ENCODE measurements at places on chromosomes 1 and 21.

DNA sequence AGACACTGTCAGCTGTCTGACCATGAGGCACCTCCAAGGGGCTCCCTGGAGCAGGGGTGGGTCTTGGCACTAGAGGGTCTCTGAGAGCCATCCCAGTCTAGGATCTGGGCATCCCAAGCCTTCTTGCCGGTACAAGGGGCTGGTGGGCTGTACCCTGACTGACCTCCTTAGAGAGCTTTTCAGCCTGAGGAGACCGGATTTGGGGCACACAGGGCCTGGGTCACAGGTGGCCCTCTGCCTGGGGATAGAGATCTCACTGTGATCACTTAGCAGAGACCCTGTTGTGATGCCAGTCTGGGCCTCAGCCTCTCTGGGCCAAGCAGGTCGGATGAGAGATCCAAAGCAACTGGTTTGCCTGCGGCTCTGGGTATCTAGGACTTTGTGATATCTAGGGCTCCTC, 227.2 kb downstream of the TRABD2B start:
- DNase-seq: no peak

DNA sequence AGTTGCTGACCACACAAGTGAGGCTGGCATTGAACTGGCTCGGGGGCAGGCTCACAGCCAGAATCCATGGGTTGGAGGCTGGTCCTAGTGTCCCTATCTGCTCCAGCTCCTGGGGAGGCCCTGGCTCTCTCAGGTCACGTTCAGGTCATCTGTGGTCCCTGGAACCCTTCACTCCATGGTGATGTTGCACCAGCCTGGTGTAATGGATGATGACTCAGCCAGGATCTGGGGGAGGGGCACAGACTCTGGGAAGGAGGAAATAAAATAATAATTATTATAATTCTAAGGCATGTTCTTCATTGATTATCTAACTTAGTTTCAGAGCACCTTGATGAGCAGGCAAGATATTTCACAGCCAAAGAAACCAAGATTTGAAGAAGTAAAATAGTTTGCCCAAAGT, 26.6 kb upstream of the FCRL4 start:
- DNase-seq: no peak

DNA sequence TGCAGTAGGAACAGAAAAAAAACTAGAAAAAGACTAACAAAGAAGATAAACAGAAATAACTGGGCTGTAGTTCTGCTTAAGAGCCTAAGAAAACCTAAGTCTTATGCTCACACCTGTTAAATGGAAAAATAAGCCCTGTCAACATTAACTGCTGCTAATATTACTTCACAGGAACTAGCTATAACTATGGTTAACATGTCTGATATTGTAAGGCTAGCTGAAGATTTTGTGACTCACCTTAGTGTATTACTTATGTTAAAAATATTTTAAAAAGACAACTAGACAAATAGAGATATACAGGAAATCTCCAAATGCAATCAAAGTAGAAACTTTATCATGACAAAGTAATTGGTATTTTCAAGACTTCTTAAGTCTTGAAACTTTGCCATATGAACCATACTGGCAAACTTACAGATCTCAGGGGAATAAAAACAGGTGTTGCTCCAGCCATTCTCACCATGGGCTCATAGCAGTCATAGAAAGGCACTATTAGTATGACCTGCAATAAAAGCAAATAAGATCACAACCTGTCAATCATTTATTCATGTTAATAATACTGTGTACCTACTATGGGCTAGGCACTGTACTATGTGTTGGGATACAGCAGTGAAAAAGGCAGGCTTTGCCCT, 30.7 kb downstream of the KYAT3 start:
- DNase-seq: no peak

DNA sequence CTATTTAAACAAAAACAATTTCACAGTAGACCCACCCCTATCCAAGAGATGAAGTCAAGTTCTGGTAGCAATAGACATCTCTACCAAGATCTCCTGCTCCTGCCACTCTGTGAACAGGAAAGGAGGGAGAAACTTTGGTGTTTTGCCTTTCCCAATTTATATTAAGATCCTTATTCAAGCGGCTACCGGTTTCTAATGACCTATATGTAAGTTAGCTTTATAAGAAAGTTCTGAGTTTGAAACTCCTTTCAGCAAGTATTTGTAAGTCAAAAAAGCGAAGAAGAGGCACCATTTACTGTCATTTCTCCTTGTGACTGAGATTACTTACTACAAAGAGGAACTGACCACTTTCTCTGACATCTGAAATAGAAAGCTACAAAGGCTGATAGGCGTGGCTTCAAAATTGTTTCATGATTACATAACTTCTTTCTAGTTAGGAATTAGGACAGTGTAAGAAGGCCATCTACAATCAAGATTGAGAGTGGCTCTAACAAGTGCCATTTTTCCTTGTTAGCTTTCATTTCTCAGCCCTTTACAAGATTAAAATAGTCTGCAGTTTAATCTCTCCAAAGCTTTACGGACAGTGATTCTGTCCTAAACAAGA, at the start of gene MNDA:
Gene MNDA (plus strand): TSS at position 448 of the 604 bp plus-strand sequence. CDS start 10,803 bp downstream, outside the sequence.
- no peak for DNase-seq

DNA sequence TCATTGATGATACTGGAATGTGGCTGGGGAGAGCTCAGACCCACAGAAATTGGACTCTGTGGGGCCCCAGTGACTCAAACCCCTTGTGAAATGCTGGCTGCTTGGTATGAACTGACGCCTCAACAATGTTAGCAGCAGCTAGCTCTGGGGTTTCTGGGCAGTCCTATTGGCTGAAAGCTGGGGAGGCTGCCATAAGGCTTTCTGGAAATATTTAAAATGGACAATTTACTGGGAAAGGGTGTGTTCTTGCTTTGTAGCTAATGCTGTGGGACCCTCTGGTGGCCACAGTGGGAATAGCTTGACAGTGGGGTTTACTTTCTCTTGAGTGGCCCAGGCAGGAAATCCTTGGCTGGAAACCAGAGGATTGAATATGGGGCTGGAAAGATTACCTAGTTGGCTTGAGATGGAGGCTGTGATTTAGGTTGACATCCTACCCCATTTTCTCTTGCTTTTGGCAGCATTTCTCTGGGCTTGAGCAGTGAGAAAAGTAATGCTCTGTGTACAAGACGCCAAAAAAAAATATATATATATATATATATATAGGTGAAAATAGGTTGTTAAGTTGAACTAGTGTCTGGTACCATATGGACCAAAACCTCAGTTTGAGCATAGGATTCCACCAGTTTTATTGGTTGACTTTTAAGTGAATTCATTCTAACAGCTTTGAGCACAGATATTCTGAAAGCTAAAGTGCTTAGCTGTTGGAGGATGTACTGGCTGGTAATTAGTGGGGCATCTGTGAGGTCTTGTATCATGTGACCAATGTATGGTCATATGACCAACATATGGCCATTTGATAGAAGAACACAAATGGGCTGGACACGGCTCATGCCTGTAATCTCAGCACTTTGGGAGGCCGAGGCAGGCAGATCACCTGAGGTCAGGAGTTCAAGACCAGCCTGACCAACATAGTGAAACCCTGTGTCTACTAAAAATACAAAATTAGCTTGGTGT, 8.2 kb upstream of the S100A10 start:
- peak; percentile 86 for DNase-seq

GRCh38 chr1:11107599-11107998, 7.9 kb upstream of the EXOSC10 start:
- no peak for DNase-seq

GRCh38 chr1:200923601-200924000, 28.9 kb downstream of the INAVA start:
- DNase-seq: no peak

GRCh38 chr21:43917515-43918384, 52.7 kb downstream of the AGPAT3 start:
- no peak for DNase-seq

- DNase-seq: no peak
Observed at GRCh38 chr21:29245104-29245643, 53.5 kb upstream of the BACH1 start.

DNA sequence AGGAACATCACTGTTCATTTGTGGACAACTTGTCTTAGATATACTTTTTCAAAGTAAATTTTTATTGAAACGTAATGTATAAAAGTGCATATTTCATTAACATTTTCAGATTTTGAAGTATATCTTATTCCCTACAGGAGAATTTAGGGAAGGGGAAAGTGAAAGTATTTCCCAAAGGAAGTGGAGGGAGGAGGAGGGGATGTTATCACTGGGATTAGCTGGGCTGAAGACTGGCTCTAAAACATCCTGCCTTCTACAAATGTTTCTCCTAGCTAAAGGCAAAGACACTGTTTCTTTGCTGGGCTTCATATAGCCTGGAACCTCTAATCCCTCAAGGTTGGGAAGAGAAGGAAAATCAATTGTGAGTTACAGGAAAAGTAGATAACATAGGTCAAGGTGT, 7.1 kb upstream of the ZNF697 start:
- no peak for DNase-seq

- no peak for DNase-seq
Observed at GRCh38 chr1:29696656-29697390, 460.5 kb downstream of the PTPRU start.

DNA sequence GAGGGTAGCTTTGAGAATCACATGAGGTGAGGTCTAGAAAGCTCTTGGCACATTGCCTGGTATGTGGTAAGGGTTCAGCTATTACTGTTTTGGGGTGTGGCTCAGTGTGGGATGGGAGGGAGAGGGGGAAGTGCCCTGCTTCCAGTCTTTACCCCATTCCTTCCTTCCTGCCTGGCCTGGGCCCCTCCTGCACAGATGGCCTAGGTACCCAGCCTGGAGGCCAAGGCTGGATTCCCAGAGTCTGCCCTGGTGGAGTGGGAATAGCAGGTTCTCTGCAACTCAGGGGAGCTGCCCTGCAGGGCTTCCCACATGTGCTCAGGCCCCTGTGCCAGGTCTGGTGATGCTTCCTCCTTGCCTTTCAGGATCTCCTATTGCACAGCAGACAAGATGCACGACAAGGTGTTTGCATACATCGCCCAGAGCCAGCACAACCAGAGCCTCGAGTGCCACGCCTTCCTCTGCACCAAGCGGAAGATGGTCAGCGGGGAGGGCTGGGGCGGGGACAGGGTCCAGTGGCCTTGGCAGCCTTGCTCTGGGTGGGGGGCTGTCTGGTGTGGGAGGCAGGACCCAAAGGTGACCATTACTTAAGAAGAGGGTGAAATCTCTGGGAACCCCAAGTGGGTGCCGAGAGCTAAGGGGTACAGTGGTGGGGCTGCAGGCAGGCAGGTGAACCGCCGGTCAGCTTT, 13.5 kb downstream of the LDLRAP1 start:
- DNase-seq: no peak

GRCh38 chr1:165424454-165425216, 20.3 kb downstream of the RXRG start:
- no peak for DNase-seq

DNA sequence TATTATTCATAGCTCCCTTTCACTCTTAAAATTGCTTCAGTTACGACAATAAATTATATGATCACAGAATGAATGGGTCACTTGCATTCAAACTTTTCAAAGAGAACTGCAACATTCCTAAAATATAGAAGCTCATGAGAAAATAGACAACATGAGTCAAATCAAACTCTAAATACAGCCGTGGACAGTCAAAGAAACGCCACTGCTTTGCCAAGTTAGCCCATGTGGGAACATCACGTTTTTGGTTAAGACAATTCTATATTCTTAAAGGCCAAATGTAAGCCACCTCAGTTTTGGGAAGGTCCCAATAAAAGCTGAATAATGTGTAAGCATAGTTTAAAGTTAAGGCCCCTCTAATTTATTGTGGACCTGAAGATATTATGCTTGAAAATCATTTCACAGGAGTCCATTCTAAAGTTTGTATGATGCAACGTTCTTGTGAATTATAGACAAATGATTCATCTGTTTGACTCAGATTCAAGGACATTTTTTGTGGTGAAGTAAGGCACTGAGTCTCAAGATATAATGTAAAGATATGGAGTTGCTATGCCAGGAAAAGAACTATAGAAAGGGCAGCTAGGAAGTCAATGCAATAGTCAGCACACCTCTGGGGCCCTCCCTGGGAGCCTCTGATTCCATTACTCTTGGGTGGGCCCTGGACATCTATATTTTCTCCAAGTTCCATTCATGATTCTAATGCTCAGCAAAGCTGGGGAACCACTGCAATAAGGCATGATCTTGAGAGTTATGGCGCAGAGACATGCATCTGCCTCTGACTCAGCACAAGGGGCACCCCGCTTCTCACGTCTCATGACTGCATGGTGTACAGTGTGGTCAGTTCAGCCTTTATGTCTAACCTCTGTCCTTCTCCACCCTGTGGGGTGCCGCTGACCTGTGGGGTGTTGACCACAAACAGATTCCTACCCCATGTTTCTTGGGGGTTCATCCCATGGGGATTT, 33.9 kb downstream of the ETS2 start:
- DNase-seq: no peak

DNA sequence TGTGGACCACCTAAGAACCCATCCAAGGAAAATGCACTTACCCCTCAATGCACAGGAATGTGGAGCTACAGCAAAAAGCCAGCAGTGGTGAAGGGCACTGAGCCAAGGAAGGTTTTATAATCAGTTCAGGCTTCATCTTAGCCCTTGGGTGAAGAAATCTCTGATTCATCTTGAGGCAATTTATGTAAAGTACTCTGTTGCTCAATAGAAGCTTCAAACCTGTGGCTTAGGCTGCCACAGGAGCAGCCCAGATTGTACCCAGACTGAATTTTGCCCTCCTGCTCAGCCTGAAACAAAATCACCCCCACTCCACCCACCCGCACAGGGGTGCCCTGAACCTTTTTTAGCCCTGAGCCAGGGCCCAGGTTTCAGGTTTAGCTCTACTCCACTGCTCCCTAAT, at the start of gene S100A12:
Gene S100A12 (minus strand): TSS at position 111 of the 400 bp plus-strand sequence. CDS start 1,029 bp downstream, outside the sequence.
- DNase-seq: no peak

DNA sequence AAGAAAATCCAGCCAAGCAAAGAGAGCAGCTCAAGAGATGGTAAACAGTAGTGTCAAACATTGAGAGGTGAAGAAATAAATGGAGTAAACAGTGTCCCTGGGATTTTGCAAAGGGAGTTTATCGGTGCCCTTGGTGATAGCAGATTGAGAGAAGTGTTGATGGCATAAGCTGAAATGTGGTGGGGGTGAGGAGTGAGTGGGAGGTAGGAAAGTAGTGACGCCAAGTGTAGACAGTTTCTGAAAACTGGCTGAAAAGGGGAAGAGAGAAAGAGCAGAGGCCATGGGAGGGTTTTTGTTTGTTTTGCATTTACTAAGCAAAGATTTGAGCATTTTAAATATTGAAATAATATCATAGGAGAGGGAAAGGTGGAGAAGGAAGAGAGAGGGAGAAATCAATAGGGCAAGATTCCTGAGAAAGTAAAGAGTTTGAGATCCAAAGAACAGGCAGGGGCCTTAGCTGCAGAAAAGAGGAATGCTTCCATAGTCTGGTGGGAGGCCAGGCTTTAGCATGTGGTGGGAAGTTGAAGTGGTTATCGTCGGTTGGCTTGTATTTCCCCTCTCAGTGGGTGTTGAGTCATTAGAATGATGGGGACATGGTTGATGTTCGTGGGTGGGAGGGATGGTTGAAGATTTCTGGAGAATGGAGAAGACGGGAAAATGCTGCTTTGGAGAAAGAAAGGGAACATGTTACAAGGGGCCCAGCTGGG, 26.8 kb upstream of the RASAL2 start:
- DNase-seq: no peak

DNA sequence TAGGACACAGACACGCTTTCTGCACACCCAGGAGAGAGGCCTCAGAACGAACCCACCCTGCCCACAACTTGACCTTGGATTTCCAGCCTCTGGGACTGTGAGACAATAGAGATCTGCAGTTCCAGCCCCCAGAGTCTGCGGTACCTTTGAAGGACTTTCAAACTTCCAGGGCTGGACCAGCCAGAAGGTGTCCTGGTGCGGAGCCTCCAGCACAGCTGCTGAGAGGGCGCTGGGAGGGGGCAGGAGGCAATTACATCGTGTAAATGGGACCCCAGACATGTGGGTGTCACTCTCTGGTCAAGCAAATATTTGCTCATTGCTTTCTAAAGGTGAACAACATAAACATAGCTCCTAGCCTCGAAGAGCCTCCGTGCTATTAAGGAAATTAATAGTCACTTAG, 58.7 kb upstream of the ACTRT2 start:
- no peak for DNase-seq

Measured in NCI-H2081 (cell line).